GM03348 (cell line): ENCODE measurements at places on chromosomes 16 and 17.

DNA sequence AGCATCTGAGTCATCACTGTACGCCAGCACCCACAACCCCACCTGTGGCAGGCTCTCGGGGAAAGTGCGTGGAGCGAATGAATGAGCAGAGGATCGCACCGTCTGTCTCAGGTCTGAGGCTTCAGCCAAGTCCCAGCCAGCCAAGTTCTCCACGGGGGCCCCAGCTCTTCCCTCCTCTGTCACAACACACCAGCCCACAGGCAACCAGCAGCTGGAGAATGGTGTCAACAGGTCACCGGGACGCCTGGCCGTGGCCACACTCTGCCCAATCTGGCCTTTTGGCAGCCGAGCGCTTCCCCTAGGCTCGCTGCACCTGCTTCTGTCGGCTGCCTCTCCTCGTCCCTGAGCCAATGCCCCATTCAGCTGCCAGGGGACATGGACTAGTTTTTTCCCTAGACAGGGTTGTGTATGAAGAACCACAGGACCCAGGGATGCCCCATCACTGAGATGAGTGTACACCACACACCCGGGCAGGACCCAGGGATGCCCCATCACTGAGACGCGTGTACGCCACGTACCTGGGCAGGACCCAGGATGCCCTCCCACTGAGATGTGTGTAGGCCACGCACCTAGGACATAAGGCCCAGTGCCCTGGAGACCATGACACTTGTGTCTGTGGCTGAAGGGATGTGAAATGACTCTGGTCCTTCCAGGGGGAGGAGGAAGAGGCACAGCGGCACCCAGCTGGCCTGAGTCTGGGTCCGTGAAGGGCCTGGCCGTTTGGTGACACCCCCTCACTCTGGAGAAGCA is 52.8 kb downstream of the ABR start:
- DNase-seq, result no peak

DNA sequence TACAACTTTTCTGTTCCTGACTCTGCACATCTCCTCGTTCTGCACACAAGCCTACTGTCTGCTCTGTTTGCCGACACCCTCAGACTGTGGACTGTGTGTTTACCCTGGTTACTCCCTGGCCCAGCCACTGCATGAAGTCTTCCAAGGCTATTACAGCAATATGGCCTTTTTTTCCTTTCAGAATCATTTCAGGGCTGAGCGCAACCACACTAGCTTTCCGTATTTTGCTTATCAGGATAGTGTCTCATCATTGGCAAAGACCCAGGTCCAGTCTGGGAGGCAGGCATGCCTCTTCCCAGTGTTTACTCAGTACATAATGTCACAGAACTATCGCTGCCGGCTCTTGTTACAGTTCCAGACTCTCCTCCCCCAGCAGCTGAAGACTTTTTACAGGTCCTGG is 10.1 kb downstream of the DNAH9 start:
- DNase-seq, result no peak

GRCh38 chr17:81260171-81260570 is 21.1 kb downstream of the NDUFAF8 start:
- no peak for DNase-seq

DNA sequence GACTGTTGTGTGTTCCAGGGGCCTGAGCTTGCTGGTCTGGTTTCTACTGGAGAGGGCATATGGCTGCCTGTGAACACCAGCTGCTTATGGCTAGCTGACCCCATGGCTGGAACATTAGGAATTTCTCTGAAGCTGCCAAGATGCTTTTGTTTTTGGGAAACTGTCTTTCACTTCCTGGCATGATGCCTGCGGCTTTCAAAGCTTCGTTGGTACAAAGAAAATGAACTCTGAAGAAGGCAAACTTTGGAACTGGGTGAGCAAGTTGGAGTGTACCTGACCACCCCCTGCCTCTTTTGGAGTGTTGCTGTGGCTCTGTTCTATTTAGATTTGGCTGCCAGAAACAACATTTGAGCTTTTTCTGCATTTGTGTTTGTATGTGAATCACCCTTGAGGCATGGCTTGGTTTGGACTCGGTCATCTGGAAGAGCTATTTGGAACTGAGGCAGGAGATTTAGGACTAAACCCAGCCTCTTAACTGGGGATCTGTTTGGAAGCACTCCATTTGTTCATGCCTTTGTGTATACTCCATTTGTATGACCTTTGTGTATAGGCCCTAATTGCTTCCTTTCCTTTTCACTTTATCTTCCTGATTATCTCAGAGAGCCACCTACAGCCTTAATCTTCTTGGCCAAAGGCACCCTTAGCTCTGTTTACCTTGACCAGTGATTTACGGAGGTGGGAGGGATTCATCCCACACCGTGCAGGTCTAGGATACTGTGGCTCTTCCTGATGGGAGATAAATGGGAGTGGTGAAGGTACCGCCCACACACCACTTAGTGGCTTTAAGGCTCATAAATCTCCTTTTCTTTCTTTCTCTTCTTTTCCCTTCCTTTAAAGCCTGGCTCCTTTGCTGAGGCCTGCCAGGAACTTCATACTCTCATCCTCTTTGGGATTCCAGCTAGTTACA is 7.3 kb upstream of the CPHXL start:
- peak; percentile 80 for DNase-seq

GRCh38 chr17:49890852-49891251 is 43.0 kb upstream of the TAC4 start:
- no peak for DNase-seq
